ENCODE measurements at places on chromosomes 2 and 18. TPM values are rescaled to one million over a fixed set of nuclear protein-coding genes. Genes with fewer than 3 reads are reported as not detected.

- DNase-seq: no peak
Observed at GRCh38 chr2:124585277-124585676, 560.2 kb downstream of the CNTNAP5 start.

DNA sequence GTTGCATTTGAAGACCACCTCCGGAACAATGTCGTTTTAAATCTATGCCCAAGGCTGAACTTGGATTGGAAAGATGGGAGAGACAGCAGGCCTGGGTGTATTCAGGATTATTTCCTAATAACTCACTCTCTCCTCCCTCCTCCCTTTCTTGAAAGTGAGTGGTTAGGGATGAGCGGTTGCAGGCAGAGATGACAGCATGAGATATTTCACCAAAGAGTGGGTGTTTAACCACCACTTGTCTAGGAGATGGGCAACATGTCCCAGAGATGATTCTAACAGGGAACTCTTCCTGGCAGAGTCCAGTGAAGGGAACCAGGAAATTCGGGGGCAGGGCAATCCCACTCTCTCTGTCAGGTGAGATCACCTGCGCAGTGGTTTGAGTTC, 123.2 kb downstream of the KCTD1 start:
- DNase-seq: no peak

Gene CCDC121
- 7.2 TPM for total RNA-seq

DNA sequence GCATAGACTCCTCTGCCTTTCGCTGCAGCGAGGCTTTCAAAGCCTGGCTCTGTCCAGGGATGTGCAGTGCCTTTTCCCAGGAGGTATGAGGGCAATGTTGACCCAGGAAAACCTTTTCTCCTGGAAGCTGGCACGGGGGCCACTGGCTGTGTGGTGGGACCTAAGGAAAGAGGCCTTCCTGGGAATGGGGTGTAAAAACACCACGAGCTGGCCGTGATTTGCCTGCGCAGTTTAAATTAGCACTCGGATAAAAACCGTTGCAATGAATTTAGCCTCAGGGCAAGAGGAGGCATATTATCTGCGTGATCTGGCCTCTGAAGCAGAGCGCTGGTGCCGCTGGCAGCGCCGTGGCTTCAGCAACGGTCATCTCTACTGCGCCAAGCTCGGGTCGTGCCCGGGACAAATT, 3.0 kb downstream of the OSR1 start:
- DNase-seq: no peak

GRCh38 chr2:85741211-85741832, 12.5 kb upstream of the ATOH8 start:
- DNase-seq: no peak

- DNase-seq: no peak
Observed at GRCh38 chr2:215705281-215705680, 269.4 kb upstream of the FN1 start.

Gene PRKAG3
- total RNA-seq: not detected

Gene CCDC68
- total RNA-seq: 5.0 TPM

- DNase-seq: no peak
Observed at GRCh38 chr2:83022631-83023210, 1436.4 kb downstream of the SUCLG1 start.

Gene IL18RAP
- 3.9 TPM for total RNA-seq

Gene CREB1
- 38.6 TPM for total RNA-seq

- no peak for DNase-seq
Observed at GRCh38 chr2:219384083-219384713, 3.5 kb downstream of the DNPEP start.

Gene ITPRIPL1
- total RNA-seq: 0.98 TPM

Gene CYS1
- 2.7 TPM for total RNA-seq

Gene PLA2R1
- total RNA-seq: 19.4 TPM

- peak; percentile 28 for DNase-seq
Observed at GRCh38 chr2:10659898-10660568, 29.7 kb downstream of the NOL10 start.
